ENCODE measurements at places on chromosomes 5 and 9. TPM values are rescaled to one million over a fixed set of nuclear protein-coding genes. Genes with fewer than 3 reads are reported as not detected.

DNA sequence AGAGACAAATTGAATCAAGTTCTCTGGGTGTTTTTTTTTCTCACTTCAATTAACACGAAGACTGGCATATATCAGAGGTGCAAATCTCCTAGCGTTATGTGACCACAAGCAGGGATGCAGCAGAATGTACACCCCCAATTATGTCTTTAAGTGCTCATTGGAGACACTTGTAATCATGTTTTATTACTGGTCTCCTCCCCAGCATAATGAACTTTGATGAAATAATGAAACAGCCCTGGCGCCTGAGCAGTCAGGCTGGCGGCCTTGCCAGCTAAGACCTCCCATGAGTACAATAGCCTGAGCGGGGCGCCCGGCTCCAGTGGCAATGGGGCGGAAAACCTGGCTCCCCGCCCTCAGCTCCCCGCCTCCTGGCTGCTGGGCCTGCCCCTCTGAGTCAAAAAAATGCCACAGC is 209.4 kb upstream of the MSX2 start:
- no peak overlapping the region for H3K4me3 ChIP-seq
- H3K4me1 ChIP-seq: no peaks in the 10 kb centered on the region
- no peak overlapping the region for H3K27ac ChIP-seq
- H3K27me3 ChIP-seq: no peaks in the 10 kb centered on the region
- DNase-seq: no peak
- no peaks in the 10 kb centered on the region for H3K36me3 ChIP-seq

DNA sequence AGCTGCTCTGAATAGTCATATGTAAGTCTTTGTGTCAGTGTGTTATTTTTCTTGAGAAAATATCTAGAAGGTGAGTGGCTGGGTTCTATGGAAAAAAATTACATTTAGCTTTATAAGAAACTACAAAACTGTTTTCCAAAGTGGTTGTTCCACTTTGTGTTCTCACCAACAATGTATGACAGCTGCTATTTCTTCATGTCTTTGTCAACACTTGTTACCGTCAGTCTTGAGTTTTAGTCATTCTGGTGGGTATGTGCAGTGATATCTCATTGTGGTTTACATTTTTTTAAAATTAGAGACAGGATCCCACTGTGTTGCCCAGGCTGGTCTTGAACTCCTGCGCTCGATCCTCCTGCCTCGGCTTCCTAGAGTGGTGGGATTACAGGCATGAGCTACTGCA is 246.4 kb downstream of the PJA2 start:
- no peaks in the 10 kb centered on the region for H3K36me3 ChIP-seq
- no peak overlapping the region for H3K4me3 ChIP-seq
- no peaks in the 10 kb centered on the region for H3K27me3 ChIP-seq

PCSK5 gene
- 11.5 TPM for total RNA-seq

DNA sequence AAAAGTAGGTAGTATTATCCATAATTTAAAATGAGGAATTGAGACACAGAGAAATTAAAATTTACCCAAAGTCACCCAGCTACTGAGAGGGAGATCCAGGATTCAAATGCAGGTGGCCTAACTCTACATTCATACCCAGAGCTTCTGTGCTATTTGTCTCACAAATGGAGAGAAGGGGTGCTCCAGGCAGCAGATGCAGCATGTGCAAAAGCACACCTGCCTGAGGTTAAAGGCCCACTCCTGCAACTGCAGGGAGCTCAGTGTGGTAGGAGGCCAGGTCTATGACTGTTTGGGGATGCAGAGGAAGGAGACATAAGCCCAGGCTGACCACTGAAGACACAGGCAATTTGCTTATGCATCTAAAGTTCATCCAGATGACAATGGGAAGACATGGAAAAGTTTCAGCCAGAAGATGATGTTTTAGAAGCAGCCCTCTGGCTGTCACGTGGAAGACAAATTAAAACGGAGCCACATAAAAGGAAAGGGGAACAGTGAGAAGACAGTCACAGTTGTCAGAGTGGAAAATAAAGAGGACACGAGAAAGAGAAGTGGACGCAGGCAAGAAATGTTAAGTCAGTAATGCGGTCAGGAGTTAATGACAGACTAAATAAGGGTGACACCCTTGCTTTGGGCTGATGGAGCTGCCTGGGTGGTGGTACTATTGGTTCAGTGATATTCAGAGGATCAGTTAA is 214.7 kb downstream of the EBF1 start:
- no peak overlapping the region for H3K27ac ChIP-seq
- DNase-seq: no peak
- H3K4me1 ChIP-seq: no peaks in the 10 kb centered on the region
- H3K4me3 ChIP-seq: no peak overlapping the region

- no peaks in the 10 kb centered on the region for H3K27me3 ChIP-seq
- DNase-seq: no peak
- no peak overlapping the region for H3K27ac ChIP-seq
- H3K36me3 ChIP-seq: no peaks in the 10 kb centered on the region
- no peak overlapping the region for H3K4me3 ChIP-seq
Observed at GRCh38 chr9:109311731-109312130, 9.1 kb downstream of the EPB41L4B start.

RAD1 gene
- total RNA-seq: 19.7 TPM

DNA sequence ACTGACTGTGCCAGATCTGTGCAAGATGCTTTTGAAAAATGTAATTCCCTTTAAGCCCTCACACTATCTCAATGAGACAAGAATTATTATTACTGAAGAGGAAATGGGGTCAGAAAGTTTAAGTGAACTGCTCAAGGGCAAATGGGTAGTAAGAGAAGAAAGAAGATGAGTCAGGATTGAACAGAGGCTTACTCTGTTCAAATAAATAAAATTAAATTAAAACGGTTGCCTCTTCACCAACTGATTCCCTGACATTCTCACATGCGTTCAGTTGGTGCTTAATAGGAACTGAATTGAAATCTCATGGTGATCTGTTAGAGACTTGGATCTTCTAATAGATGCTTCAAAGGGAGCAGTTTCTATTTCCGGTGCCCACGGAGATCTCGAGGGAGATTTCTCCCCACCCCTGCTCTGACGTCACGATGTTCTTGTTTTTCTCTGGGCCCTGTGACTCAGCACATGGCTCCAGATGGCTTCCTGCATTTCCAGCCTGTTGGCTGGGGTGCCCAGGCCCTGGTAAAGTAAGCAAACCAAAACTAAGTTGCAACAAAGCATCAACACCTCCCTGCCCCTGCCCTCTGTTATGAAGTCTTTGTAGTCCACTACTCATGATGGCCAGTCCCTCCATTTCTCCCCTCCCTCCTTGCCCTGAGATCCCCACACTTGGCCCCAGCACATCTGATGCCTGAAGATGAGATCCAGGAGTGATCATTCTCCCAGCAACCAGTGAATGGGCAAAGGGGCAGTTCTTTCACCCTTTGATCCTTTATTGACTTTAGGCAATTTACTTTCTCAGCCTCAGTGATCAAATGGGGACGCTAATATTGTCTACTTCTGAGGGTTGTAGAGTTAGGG is 106.1 kb upstream of the CPEB4 start:
- DNase-seq: peak; percentile 80
- H3K4me1 ChIP-seq: peaks cover 13% of the 10 kb centered on the region
- H3K27ac ChIP-seq: peak overlapping the region; percentile 63
- H3K4me3 ChIP-seq: no peak overlapping the region
- no peaks in the 10 kb centered on the region for H3K36me3 ChIP-seq

GRCh38 chr9:135602789-135603481 is 36.4 kb downstream of the GLT6D1 start:
- DNase-seq: peak; percentile 2
- no peaks in the 10 kb centered on the region for H3K27me3 ChIP-seq
- no peak overlapping the region for H3K4me3 ChIP-seq
- H3K36me3 ChIP-seq: no peaks in the 10 kb centered on the region
- no peak overlapping the region for H3K27ac ChIP-seq

OR2K2 gene
- total RNA-seq: not detected

DNA sequence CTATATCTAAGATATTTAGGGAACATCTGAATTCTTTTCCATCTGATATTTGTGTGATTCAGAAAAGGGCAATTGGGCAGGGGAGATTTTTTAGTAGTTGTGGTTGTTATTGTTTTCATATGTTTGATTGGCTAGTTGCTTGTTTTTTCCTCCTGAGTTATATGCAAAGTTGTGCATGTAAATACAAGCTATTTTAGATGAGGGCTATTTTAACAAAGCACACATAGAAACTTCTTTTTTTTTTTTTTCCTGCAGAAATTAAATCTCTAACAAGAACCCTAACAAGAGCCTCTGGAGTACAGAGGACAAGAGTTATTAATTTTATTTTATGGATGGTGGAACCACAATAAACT is 559.1 kb downstream of the CETN3 start:
- H3K27ac ChIP-seq: no peak overlapping the region
- no peaks in the 10 kb centered on the region for H3K36me3 ChIP-seq
- no peaks in the 10 kb centered on the region for H3K4me1 ChIP-seq
- no peaks in the 10 kb centered on the region for H3K27me3 ChIP-seq
- DNase-seq: no peak

DNA sequence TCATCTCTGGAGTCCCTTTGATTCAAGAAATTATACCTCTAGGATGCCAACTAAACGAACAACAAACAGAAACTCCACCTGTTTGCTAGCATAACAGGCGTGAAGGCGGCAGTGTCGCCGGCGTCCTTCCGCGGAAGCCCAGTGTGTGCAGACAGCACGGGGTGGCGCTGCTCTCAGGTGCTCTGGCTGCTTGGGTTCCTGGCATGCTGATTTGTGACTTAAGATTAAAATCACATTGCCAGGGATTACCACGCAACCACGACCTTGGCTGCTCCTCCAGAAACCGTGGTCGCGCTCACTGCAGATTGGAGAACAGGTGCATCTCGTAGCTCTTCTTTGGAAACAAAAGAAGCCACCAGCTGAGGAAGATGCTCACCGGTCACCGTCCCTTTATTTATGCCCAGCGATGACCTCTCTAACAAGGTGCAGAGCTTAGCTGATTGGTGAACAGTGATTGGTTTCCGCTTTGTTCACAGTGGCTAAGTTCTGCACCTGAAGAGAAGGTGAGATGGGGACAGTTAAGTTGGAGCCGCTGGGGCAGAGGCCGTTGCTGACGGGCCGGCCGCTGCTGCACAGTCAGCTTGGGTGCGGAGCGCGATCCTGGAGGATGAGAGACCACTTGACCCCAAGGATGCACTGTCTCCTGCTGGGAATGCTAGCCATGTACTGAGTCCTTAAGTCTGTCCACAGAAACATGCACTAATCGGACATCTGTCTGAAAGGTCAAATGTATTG is 232.3 kb downstream of the FANCC start:
- no peak overlapping the region for H3K4me3 ChIP-seq
- peaks cover 26% of the 10 kb centered on the region for H3K4me1 ChIP-seq
- DNase-seq: no peak
- no peak overlapping the region for H3K27ac ChIP-seq

GRCh38 chr5:157510682-157511081 is 50.7 kb downstream of the NIPAL4 start:
- H3K27me3 ChIP-seq: no peaks in the 10 kb centered on the region
- peaks cover 76% of the 10 kb centered on the region for H3K36me3 ChIP-seq
- peak overlapping the region; percentile 97 for H3K27ac ChIP-seq

- H3K27me3 ChIP-seq: peaks cover 14% of the 10 kb centered on the region
- H3K4me1 ChIP-seq: peaks cover 5% of the 10 kb centered on the region
- H3K36me3 ChIP-seq: no peaks in the 10 kb centered on the region
- no peak for DNase-seq
- H3K27ac ChIP-seq: no peak overlapping the region
- H3K4me3 ChIP-seq: peak overlapping the region; percentile 65
Observed at GRCh38 chr9:21402386-21403251, 6.3 kb upstream of the IFNA8 start.

SLCO6A1 gene
- total RNA-seq: not detected

DNA sequence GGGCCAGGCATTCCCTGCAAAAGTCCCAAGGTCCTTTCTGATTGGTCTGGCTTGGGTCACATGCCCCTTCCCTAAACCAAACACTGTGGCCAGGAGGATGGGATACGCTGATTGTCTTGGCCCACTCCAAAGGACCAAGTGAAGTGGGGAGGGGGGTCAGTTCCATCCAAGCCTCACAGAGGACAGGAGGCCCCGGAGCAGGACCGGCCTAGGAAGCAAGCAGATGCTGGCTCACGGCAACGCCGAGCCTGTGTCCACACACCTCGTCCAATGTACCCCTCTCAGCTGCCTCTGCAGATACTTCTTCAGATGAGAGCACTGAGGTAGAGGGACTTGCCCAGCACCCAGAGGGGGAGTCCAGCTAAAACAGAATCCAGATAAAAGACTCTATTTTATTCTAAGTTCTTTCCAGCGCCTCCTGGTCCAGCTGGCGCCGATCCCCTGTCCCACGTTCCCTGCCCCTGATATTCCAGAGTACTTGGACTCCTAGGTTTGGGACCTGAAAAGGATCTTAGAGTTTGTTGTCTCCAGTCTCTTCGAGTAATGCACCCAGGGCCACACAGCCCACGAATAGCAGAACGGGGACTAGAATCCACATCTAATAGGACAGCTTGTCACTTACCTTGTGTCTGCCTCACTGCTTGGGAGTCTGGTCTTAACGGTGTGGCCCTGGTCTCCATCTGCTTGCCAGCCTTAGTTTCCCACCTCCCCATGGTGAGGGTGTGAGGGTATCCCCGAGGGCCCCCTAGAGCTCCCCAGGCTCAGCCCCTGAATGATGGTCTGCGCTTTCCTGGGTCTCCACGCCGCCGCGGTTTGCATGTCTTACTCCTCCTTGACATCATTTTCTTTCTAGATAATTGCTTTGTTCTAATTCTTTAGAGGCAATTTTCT is 72.4 kb upstream of the UNC5A start:
- no peak overlapping the region for H3K27ac ChIP-seq
- no peaks in the 10 kb centered on the region for H3K4me1 ChIP-seq
- DNase-seq: no peak
- no peak overlapping the region for H3K4me3 ChIP-seq
- H3K36me3 ChIP-seq: no peaks in the 10 kb centered on the region

DNA sequence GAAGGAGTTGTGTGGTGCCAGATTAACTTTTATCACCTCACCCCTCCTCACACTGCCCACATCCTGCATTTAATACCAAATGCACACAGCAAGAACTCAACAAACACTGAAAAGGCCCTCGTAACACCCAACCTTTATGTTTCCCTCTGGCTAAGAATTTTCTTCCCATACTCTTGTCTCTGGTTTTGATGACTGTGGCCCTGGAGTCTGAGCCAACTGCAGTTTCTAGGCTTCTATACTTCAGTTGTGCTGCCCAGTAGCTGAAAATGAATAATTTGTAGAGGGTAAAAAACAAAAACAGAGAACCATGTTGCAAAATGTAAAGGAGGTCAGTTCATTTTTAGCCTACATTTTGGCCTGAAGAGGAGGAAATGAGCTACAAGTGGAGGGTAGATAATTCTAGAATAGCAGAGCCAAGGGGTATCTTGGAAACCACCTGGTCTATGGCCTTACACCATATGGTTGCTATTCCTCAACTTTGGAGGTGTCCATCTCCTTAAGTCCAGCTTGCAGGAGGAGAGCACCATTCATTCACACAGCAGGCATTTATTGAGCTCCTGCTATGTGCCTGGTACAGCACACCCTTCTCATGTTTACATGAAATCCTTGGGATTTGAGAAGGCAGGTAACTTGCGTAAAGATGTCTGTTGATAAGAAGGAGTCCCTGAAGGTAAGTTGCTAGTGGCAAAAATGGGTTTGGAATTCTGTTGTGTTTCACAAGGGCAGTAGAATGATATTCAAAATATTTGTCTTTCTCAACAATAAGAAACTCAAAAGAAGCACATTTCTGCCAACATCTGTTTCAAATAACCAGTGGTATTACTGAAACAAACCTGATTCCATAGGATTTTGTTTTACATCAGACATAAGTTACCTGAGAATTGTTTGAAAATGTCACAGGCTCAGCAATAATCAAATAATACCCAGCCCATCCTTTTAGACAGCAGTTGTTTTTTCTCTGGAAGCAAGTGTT is 83.8 kb upstream of the TNFAIP8 start:
- no peak overlapping the region for H3K27ac ChIP-seq
- H3K4me3 ChIP-seq: no peak overlapping the region
- H3K27me3 ChIP-seq: no peaks in the 10 kb centered on the region

- H3K27me3 ChIP-seq: no peaks in the 10 kb centered on the region
- no peaks in the 10 kb centered on the region for H3K36me3 ChIP-seq
- peaks cover 31% of the 10 kb centered on the region for H3K4me1 ChIP-seq
- peak; percentile 76 for DNase-seq
- no peak overlapping the region for H3K4me3 ChIP-seq
- peak overlapping the region; percentile 26 for H3K27ac ChIP-seq
Observed at GRCh38 chr5:142597546-142598337, 88.1 kb downstream of the FGF1 start.
